ENCODE measurements at places on chromosomes 2 and 18.

- no peak for DNase-seq
These were observed 689.1 kb upstream of the POU3F3 start for GRCh38 chr2:104164721-104165252.

- no peak for DNase-seq
These were observed 289.2 kb upstream of the KYNU start for GRCh38 chr2:142588269-142588668.

DNA sequence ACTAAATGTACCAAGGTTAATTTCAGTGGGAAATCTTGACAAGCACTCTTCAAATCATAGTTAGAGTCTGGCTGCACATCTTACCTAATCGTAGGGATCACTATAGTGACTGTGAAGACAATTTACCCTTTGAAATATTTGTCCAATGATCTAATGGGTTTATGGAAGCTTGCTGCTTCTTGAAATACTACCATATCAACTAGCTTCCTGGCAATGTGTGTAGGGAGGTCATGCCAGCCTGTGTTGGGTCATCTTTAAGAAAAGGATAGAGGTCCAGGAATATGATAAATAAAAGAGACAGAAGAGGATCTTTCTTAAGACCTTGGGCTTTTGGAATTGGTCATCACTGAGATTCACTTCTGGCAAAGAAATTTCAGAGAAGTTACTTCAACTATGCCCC lies 84.4 kb downstream of the POLE4 start:
- no peak for DNase-seq

DNA sequence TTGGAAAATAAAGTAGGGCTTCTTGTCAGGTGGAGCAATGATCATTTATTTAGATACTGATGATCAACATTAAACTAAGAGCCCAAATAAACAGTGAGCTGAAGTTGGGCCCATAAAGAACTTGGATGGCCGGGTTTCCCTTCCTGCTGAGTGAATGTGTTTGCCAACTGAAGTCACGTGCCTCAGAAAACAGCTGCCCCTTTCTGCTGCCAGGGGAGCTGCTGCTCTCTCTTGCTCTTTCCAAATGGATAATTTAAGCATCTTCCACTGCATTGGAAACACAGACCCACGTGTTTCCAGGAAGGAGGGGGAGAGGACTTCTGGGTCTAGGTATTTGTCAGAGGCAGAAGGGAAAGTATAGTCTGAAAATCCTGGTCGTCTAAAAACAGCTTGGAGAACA lies 22.9 kb upstream of the NCKAP5 start:
- peak; percentile 71 for DNase-seq

GRCh38 chr2:176094349-176094748 lies 1.8 kb downstream of the HOXD13 start:
- DNase-seq = no peak

DNA sequence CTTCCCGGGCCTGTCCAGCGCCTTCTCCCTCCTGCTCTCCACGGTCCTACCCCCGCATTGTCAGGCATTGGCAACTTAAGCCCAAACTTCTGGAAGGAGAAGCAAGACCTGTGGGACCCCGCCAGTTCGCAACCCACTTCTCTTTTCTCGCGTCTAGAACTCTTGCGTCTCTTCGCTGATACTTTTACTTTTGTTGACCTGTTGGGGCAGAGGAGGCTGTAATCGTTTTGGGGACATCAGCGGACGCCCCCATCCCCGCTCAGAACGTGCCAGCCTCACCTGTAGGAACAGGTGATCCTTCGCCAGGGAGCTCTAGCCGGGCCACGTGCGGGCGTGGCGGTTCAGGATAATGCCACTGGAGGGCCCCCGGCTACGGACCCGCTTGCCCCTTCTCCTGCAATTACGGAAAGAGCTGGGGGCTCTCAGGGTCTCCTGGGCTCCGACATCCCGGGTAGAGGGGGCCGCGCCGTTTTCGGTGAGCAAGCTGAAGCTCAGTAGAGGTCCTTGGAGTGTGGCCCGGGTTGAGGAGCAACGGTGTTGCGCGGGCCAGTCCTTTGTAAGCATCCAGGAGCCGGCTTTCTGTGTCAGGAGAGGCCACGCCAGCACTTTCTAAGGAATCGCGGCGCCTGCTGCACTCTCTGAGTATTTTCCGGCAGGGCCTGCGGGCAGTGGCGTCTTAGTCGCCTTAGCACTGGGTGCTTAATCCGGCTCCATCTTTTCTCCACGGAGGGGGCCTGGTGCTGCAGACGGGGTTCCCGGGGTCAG lies 1.6 kb downstream of the MTCL1 start:
- peak; percentile 70 for DNase-seq

- DNase-seq = no peak
These were observed 71.2 kb downstream of the COBLL1 start for GRCh38 chr2:164770421-164770916.

- no peak for DNase-seq
These were observed 313.8 kb downstream of the PIK3C3 start for GRCh38 chr18:42268798-42269197.

- peak; percentile 45 for DNase-seq
These were observed 11.6 kb upstream of the RPRD1A start for GRCh38 chr18:36078751-36079529.

Data from fibroblast of the aortic adventitia (primary cell).